ENCODE measurements at places on chromosomes 16 and 17. TPM values are rescaled to one million over a fixed set of nuclear protein-coding genes. Genes with fewer than 3 reads are reported as not detected.

Gene TNRC6C
- 10.1 TPM for total RNA-seq

Gene IRX3
- 7.0 TPM for total RNA-seq

DNA sequence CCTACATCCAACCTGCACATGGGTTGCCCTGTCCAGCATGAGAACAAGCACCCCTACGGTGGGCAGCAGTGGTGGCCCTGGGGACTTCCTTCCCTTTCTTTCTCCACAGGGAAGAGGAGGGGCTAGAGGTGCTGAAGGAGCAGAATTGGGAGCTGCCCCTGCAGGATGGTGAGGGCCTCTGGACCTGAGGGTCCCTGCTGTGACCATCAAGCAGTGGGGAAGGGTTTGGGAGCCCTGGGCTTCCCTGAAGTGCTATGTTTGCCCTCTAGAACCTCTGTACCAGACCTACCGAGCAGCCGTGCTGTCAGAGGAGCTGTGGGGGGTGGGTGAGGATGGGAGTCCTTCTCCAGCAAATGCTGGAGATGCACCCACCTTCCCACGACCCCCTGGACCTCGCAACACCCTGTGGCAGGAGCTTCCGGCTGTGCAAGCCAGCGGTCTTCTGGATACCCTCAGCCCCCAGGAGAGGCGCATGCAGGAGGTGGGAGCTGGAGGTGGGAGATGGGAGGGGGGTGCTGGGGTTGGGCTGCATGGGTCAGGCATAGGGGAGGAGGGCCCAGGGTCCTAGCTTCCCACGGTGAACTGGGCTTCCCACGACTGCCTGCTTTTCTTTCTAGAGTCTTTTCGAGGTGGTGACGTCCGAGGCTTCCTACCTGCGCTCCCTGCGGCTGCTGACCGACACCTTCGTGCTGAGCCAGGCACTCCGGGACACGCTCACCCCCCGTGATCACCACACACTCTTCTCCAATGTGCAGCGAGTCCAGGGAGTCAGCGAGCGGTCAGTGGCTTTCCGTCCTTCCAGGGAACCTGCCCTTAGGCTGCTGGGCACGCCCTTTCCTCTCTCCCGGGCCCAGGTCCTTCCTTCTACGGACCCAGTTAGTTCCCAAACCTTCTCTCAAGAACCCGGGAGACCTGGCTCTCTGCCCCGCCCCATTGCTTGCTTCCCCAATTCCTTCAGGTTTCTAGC lies 5.0 kb downstream of the ARHGEF15 start:
- no peak for DNase-seq

Gene SALL1
- not detected for total RNA-seq

DNA sequence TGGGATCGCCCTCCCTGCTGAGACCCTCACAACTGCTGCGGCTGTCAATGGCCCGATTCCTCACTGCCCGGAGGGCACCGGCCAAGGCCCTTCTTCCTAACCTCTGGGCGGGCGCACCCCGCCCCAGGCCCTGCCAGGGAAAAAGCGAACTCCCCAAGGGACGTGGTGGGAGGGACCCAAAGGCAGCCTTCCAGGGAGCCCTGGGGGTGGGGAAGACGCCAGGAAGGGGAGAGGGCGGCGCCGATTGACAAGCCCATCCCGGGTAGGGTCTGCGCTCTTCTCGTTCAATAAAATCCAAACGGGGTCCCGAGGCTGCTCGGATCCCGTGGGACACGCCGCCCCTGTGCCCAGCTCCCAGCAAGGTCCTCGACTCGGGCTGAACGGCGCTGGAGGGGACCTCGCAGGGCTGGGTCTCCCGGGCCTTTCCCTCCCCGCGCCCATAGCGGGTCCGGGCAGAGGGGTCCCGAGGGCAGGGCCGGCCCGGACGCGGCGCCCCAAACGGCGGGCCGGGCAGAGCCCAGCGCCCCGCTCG lies 416 bp downstream of the KIFC3 start:
- no peak for DNase-seq

- DNase-seq, result no peak
Measured at GRCh38 chr16:16120382-16121184, 102.7 kb downstream of the ABCC6 start.

DNA sequence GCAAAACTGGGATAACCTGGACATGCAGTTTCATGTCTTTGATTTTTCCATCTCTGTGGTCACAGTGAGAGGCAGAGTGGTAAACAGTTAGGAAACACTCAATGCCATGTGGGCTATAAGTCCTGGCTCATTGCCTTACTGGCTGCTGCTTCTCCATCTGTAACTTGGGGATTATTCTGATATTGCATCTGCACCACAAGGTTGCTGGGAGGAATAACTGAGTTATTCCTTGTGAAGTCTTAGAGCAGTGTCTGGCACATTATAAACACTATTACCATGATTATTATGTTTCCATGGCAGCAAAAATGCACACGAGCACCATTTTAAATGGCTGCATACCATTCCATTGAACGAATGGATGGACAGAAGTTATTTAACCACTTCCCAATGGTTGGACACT lies 111.7 kb upstream of the CDH5 start:
- DNase-seq, result no peak

Gene SYT17
- total RNA-seq, result 5.4 TPM

Gene RND2
- 0.59 TPM for total RNA-seq

GRCh38 chr17:56350592-56350991 lies 197.3 kb downstream of the ANKFN1 start:
- no peak for DNase-seq

Gene RHOT2
- total RNA-seq, result 195 TPM

GRCh38 chr17:75816693-75817092 lies 27.5 kb downstream of the UNC13D start:
- DNase-seq, result no peak

GRCh38 chr17:42514279-42514678 lies 21.8 kb upstream of the NAGLU start:
- DNase-seq, result no peak

DNA sequence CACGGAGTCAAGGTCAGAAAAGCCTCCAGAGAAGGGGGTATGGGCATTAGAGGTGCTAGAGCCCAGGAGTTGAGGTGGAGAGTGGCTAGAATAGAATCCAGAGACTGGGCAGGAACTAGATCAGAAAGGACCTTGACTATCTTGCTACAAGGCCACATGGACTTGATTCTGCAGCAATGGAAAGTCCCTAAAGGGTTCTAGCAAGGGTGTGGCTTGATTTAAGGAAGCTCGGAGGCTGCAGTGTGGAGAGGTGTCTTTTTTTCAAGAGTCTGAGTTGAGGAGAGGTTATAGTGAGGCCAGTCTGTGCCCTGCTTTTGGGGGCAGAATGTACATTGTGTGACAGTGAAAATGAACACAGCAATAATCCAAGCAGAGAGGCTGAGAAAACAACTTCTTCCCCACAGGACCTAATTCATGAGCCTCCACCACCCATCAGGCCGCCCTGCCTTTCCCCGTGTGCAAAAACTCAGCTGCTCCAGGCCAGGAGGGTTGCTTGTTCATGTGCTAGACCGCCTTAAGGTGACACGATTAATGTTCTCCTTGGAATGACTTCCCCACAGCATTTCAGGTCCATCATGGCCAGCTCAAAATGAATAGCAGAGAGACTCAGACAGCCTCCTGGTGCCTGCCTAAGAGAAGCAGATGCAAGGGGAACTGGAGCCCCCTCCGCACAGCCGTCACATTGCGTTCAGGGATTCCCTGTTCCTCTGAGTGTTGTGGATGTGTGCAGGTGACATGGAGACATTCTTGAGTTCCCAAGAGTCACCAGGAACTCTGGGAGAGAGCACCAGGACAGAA lies 8.7 kb upstream of the BEAN1 start:
- no peak for DNase-seq

- DNase-seq, result no peak
Measured at GRCh38 chr17:1830288-1830687, 483 bp downstream of the RPA1 start.

DNA sequence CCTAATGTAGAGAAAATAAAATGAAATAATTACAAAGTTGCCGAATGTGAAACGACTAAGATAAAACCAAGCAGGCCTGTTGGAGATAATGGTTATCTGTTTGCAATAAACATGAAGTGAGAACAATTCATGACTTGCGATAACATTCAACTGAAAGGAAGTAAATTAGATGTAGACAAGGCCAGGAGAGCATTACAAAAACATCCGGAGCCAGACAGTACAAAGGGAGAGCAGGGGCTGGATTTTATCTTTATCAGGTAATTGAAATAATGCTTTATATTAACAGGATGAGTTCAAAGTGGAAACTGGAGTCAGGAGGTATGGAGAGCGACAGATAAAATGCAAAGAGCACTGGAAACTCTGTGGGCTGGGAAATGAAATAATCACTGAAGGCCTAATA lies 265.6 kb upstream of the GOT2 start:
- DNase-seq, result no peak

DNA sequence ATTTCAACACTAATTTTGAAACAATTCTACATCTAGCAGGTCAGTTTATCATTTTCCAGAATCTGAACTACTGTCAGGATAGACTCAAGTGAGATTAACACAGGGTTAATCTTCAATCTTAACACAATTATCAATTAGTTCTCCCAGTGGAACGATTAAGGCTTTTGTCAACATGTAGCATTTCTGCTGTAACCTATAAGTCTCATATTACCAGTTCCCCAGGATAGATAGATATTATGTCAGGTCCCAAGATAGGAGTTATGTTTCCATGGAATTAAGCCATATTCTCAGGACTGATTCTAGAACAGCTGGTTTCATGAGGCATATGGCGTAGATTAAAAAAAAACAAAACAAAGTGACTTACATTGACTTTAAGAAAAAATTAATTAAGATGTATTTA lies 4.4 kb upstream of the FBF1 start:
- no peak for DNase-seq

GRCh38 chr17:82241926-82242697 lies 13.3 kb downstream of the SLC16A3 start:
- no peak for DNase-seq

DNA sequence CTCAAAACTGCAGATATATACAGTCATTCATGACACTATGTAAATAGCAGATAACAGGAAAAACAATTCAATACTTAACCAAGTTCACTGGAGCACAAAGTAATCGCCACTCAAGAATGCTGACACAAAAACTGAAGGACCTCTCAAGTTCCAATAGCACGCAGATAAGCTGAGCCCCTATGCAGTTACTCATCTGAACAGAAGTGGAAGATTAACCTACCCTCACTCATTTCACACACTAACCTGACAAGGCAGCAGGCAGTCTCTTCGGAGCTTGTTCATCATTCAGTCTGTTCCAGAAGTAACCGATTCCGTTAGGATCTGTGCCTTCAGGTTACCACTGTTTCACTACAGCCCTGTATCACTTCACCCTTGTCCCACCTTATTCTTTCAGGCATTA lies 6.0 kb downstream of the HELZ start:
- no peak for DNase-seq

- no peak for DNase-seq
Measured at GRCh38 chr17:72556944-72557826, 436.4 kb downstream of the SOX9 start.

Gene ZPBP2
- total RNA-seq, result not detected

Gene STAC2
- total RNA-seq, result 0.08 TPM

DNA sequence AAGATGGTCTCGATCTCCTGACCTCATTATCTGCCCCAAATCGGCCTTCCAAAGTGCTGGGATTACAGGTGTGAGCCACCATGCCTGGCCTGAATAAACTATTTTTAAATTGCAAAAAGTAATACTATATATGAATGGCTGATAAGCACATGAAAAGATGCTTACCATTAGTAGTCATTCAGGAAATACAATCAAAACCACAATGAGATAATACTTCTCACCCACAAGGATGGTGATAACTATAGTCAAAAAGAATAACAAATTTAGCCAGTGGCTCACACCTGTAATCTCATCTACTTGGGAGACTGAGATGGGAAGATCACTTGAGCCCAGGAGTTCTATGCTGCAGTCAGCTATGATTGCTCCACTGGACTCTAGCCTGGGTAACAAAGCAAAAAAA lies 2.4 kb upstream of the TACO1 start:
- no peak for DNase-seq
